ENCODE measurements at places on chromosomes 2 and 18.

DNA sequence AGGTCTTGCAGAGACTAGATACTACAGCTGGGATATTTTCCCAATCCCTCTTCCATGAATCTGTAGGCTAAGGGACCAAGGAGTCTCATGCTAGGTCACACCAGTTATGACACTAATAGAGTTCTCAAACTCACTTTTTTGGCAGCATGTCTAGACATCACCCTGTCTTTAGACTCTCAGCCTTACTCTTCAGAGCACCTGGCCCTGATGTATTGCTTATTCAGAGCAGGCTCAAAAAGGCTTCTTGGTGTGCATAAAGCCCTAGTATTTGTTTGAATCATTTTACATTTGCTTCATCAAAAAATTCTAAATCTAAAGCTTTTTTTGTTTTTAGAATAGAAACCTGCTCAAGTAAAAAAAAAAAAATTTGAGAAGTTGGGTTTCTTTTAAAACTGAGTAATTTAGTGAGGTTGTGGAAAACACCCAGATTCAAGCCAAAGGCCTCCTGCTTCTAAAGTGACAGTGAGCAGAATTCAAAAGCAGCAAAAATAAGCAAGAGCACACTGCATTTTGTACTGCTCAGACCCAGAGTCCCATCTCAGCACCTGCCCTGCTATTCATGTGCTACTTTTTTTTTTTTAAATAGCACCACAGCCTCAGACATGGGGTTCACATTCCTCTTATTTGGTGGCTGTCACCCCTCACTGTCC lies 18.0 kb upstream of the DNAH6 start:
- no peak for DNase-seq

DNA sequence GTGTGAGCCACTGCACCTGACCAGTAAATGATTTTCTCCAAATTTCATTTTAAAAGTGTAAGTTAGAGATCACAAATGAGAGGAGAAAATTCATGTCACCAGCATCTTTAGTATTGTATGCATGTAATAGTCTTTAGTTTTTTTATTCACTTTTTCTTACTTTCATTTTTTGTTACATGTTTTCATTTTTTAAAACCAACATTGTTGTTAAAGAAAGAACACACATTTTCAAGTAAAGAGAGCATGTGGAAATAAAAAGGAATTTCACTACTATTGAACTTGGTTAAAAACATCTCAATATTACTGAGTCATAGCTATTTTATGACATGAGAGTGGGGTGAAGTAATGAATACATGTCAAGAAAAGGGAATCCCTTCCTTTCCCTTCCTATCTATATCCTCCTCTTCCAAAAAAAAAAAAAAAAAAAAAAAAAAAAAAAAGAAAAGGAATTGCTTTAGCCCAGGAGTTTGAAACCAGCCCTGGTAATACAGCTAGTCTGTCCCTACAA lies 29.1 kb upstream of the PMAIP1 start:
- DNase-seq = no peak

DNA sequence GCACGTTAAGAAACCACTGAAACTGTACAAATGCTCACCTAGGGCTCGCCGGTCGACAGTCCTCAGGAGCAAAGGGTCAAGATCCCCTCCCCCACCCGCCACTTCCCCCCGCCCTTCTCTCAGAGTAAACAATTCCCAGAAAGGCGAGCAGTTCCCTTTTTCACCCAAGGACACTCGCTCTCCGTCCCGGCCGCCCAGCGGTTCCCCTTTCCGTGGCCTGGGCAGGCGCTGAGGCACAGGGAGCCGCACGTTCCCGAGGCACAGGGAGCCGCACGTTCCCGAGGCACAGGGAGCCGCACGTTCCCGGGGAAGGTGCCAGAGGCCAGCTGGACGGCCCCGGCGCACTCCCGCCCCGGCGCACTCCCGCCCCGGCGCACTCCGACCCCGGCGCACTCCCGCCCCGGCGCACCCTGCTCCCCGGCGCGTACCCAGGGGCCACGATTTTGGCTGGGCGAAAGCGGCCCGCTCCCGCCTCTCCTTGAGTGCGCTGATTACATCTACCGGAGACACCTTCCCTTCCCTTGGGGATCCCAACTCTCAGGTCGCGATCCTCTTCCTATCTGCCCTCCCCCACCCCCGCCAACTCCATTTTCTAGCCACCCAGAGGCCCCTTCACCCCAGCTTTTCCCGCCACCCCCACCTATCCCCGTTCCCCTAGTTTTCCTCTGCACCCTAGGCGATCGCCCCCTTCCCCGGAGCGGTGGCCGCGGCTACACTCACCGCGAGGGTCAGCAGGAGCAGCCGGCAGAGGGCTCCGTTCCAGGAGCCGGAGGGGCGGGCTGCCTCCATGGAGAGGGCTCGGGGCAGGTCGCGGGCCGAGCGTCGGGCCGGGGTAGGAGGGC lies 817 bp downstream of the DSC2 start:
- peak; percentile 69 for DNase-seq

DNA sequence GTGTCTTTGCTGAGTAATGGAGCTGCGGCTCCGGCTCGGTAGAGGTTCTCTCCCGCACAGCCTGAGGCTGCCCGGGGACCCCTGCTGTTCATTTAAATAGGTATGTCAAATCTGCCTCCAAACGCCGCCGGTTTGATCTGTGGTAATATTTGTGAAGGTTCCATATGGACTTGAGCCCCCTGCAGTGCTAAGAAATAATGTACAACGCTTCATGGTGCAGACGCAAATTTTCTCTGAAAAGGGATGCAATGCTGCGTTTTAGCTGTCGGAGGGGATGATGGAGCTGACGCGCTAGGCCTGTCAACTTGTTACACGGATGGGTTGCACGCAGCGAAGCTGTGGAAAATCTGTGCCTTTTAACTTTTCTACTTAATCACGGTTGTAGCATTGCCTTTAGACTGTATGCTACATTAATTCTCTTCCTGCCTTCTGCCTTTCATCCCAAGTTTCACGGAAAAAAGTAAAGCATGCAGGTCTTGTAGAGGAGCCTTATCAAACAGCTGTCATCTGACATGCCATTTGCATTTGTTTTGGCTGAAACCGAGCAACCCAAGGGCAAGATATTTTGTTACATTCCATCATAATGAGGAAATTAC lies 43.2 kb downstream of the MRPS9 start:
- no peak for DNase-seq

DNA sequence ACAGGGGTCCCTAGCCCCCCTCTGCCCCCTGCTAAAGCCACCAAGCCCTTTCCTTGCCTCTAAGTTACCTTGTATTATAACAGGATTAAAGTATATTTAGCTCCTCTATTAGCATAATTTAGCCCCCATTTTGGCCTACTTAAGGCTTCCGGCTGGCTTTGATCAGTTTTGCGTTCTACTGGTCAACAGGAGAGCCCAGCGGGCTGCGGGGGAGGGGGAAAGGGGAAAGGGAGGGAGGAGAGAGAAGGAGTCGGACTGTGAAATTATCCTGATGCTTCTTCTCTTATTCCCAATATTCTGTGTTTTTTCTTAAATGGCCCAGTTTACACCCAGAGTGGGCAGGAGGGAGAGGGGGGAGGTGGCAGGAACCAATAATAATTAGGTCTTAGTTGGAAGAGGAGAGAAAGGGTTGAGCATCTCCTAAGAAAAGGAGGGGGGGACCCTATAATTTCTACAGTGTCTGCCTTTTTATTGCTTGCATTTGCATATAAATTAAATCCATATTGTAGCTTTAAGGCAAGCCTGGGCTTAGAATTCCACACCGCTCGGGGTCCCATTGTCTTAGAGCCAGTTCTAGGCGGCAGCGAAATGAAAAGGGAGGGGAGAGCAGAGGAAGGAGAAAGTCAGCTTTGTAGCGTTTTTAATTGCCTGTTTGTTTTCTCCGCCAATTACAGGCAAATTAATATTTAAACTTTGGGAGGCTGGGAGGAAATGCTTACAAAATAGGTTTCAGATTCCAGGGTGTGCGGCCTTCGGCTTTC lies 39.6 kb downstream of the EN1 start:
- DNase-seq = no peak

DNA sequence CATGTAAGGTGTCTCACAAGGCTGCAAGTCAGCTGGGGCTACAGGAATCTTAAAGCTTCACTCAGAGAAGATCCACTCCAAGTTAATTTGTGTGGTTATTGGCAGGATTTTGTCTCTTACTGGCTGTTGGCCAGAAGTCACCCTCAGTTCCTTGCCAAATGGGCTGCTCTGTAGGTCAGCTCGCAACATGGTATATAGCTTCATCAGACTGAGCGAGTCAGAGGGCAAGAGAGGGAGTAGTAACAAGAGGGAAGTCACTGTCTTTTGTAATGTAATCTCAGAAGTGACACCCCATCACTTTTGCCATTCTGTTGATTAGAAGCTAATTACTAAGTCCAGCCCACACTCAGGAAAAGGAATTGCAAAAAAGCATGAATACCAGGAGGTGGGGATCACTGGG lies 119.5 kb downstream of the LRRTM1 start:
- no peak for DNase-seq

- no peak for DNase-seq
Measured at GRCh38 chr2:149050188-149050587, 11.7 kb downstream of the LYPD6B start.

DNA sequence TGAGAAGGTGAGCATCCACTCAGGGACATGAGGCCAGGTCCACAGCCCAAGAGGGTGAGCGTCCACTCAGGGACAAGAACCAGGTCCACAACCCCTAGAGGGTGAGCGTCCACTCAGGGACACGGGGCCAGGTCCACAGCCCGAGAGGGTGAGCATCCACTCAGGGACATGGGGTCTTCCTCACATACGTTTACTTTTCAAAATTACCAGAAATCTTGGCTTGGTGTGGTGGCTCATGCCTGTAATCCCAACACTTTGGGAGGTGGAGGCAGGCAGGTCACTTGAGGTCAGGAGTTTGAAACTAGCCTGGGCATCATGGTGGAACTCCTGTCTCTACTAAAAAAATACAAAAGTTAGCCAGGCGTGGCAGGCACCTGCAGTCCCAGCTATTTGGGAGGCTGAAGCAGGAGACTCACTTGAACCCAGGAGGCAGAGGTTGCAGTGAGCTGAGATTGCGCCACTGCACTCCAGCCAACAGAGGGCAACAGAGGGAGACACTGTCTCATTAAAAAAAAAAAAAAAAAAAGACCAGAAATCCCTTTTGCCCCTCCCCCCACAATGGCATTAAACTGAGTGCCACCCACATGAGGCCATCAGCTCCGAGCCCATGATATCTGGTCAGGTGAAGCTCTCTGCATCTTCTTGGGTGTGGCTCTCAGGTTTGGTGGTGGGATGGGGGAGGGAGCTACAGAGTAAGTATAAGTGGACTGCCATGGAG lies 9.0 kb upstream of the MBP start:
- no peak for DNase-seq

DNA sequence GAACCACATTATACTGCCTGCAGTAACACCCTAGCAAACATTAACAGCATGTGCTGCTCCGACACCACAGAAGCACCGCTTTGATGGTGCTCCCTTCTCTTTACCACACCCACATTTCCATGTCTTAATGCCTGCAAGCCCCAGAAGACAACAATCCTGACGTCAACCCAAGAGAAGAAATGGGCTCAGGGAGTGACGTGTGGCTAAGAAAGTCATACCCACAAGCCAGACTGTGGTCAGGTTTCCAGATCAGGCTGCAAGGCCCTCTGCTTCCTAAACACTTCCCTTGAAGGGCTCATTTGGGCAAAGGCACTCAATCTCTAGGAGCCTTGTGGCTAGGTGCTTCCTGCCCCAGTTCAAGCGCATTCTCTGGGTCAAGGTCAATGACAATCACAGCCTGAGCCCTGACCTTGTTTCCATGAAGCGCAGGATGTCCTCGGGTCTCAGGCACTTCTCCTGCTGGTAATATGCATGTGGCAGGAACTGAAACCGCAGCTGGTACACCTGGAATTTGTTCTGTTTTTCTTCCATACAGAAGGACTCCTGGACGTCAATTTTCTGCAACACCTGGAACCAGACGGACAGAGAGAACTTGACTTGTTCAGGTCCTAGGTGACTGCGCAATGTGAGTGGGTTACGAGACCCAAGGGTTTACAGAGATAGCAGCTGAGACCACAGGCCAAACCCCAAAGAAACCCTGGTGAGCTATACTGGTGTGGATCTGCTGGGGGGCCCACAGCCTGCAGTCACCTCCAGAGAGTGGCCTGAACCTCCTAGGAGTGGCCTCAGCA lies 67.2 kb downstream of the POLR1A start:
- no peak for DNase-seq

DNA sequence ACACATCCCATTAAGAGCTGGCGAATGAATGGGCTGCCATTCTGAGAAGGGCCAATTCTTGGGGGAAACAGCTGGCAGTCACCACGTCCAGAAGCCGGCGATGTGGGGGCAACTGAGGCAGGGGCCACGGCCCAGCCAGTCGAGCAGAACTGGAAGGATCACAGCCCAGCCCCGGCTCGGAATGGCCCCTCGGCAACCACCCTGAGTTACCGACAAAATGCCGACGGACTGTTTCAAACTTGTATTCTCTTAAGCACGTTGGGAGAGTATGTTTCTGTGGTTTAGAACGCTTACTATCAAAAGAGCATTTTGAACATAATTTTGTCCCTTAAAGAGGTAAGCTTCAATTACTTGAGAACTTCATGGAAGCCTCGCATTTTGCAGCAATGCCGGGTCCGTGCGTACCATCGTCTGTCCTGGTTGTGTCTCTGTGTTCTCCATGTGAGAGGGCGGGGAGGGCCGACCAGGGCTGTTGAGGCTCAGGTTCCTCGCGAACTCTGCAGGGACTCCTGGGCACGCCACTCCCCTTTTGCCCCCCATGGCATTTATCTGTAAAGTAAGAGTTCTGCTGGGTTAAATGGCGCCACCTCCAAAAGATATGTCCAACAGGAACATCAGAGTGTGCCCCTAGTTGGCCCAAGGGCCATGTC lies 155.9 kb downstream of the TWIST2 start:
- DNase-seq = no peak

DNA sequence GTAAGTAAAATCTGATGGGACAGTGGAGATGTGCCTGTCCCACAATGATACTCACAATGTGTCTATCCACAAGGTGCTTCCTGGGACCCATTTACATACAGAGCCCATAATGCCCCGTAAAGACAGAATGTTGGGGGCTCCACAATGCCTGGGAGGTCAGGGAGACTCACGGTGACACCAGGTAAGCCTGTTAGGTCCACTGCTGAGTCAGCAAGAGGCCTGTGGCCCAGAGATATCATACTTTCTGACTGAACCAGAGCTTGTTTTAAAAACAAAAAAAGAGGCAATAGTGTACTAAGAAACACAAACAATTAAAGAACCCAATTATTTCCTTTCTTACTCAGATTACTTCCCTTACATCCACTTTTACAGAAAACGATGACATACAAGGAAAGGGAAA lies 771.1 kb upstream of the ID2 start:
- DNase-seq = no peak

- no peak for DNase-seq
Measured at GRCh38 chr2:100803334-100803733, 16.6 kb upstream of the NPAS2 start.

All from left colon (tissue), 2 donors.